ENCODE measurements at places on chromosomes 5 and 9.

- DNase-seq, result no peak
Measured at GRCh38 chr9:111040494-111040893, 2.2 kb upstream of the LPAR1 start.

- DNase-seq, result no peak
Measured at GRCh38 chr5:6458833-6459232, 10.2 kb downstream of the UBE2QL1 start.

- no peak for DNase-seq
Measured at GRCh38 chr5:126341906-126342630, 81.1 kb upstream of the GRAMD2B start.

DNA sequence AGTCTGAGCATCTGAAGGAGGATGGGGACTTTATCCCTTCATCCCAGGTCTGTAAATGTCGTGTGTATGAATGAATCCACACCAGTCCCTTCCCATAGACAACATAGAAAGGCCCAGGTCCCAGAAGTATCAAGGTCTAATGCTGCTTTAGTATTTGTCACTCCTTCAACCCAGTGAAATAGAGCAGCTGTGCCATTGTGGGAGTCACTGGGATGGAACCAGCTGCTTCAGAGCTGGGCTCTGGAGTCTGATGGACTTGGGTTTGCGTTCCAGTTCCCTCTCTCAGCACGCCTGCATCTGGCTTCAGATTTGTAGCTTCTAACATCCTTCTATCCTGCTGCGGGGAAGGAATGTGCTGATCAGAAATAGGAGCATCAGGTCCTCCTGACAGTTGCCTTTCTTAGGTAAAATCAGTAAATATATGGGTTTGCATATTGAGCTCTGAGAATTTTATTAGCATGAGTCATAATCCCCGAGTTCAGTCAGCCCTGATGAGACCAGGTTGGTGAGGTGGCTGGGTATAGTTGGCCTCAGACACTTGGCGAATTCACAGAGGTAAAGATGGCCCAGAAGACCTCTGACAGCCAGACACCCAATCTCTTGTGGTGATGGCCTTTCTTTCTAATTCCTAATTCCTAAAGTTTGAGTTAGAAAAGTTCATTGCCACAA, 10.1 kb downstream of the ACO1 start:
- DNase-seq, result no peak

DNA sequence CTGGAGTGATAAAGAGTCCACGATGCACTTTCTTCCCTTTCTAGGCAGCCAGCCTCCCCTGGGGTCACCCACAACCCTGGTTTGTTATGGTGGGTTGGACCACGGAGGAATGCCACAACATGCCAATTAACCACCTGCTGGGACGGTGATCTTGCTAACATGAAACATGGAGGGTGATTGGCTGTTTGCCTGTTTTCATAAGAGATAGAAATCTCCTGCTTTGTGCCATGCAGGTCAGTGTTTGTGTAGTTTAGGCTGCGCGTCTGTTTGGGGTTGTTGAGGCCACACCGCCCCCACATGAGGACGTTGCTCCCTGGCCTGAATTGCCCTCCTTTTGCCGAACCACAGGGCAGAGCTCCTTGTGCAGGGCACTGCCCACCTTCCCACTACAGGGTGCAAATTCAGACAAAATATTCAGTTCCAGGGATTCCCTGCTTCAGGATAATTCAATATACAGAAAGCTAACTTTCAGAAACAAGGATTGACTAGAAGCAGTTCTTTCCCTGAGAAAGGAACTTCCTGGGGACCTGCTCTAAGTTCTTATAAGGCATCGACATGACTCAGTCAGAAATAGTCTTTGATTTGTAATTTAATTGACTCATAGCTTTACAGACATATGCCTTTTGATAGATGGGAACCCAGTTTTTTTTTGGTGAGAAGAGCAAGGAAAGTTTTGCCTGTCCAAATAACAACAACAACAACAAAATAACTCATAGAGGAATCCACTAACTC, 427.6 kb downstream of the GADD45G start:
- DNase-seq, result no peak

GRCh38 chr5:62007457-62007856, 298.5 kb upstream of the KIF2A start:
- DNase-seq, result no peak

GRCh38 chr9:97528529-97529230, 27.2 kb downstream of the TMOD1 start:
- no peak for DNase-seq

DNA sequence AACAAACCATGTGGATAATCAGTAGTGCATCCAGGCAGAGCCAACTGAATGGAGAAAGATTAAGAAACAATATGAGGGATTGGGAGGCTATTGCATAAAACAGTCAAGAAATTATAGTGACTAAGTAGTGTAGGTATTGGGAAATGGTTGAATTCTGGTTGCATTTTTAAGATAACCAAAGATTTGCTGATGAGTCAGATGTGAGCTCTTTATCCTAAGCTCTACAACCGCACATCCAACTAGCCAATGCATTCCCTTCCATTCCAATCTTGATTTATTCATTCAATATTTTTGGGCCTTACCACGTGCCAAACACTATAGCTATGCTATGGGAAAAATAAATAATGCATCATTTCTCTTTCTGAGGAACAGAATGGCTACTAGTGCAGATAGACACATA, 524.5 kb upstream of the RGMB start:
- peak; percentile 71 for DNase-seq

- no peak for DNase-seq
Measured at GRCh38 chr5:151344088-151344487, 3.3 kb downstream of the SLC36A2 start.

DNA sequence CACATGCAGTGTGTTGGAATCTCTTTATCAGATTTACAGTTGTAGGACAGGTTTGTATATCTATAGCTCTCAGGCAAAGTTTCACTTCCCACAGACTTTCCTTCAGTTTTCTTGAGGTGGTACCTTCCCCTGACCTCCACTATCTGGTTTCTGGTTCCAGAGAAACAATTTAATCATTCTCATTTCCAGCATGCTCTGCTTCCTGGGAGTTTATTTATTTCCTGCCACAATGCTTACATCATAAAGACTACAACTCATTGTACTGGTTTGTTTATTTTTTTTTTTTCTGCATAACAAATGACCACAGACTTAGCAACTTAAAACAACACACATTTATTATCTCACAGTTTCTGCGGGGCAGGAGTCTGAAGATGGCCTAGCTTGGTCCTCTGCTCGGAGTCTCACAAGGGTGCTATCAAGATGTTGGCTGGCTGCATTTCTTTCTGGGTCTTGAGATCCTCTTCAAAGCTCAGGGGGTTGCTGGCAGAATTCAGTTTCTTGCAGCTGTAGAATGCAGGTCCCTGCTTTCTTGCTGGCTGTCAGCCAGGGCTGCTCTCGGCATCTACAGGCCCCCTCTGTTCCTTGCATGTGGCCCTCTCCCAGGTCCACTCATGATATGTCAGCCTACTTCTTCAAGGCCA, 247.7 kb downstream of the ENC1 start:
- no peak for DNase-seq

DNA sequence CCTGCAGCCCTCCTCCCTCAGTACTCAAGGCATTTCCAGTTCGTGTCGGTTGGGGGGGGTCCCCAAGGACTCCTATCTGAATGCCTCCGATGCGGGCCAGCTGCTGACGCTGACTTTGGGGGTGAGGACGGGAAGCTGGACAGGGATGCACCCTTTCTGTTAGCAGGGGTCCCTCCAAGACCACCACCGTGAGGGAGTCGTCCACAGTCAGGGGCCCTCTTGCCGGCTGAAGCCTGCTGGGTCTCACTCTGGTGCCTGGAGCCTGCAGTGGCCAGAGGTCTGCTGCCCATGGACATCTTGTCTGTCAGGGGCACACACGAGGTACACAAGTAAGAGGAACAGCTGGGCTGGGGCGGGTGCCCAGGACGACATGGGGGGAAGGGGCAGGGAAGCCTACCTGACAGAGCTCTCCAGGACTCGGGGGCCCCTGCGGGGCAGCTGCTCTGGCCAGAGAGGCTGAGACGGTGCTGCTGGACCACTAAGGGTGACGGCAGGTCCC, 9.1 kb upstream of the ZDHHC11 start:
- DNase-seq, result no peak

- no peak for DNase-seq
Measured at GRCh38 chr5:134526483-134527155, 1.1 kb downstream of the JADE2 start.

DNA sequence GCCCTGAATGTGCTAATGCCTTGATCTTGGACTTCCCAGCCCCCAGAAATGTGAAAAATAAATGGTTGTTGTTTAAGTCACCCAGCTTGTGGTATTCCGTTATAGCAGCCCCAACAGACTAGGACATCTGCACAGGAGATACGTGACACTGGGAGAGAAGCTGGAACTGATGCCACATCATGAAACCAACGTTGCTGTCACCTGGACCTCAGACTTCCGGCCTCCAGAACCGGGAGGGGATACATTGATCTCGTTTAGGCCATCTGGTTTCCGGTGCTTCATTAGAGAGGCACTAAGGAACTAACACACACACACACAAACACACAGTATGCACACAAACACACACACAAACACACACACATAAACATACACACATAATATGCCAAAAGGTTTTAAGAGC, 75.0 kb upstream of the ICE1 start:
- no peak for DNase-seq

DNA sequence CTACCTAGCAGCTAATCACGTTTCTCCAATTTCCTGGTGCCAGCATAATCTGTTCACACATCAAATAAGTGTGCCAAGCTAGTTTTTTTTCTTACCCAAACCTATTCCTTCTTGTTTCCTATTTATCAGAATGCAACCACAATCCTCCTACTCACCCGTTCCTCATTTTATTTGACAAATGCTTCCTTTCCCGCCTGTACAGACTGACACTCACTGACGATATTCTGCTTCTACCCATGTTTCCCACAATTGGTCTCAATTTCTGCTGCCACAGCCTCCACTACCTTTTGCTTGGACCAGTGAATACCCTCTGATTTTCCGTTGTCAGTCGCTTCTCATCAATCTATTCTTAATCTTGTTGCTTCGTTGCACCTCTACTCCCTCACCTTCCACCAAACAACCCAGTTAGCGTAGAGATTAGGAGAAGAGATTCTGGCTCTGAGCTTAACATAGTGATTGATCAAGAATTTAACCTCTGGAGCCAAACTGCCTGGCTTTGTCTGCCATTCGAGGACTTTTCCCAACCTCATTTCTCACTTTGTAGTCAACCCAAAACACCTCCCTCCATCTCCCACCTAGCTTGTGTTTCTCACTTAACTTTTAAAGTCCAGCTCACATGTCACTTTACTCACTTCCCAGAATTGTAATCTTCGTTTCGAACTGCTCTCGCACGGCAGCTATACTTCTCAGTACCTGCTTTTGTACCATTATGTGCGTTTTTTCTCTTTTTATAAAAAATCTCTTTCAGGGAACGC, 729 bp upstream of the TMEM38B start:
- DNase-seq, result no peak

DNA sequence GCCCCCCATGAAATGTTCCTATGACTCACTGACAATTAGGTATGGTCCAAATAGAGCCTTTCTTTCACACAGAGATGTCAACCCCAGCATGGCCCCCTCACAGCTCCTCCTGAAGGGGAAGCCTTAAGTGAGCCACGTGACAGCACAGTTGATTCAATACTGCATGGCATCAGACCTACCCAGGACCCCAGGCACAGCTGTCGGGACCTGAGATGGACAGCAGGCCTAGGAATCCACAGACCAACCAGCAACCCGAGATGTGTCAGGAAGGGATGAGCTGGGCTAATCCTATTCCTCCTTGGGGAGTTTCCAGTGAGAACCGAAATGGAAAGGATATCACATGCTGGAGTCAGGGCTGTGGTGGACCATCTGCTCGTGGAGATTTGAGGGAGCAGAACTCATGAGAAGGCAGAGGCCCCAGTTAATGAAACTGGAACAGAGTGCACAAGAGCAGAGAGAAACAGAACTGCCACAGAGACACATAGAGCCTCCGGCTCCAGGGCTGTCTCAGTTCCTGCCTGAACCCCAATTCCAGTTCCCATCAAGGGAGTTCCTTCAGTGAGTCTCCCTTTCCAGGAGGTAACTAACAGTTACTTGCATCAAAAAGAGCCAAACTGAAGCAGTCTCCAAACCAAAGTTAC, 42.1 kb upstream of the SMIM23 start:
- DNase-seq, result no peak

DNA sequence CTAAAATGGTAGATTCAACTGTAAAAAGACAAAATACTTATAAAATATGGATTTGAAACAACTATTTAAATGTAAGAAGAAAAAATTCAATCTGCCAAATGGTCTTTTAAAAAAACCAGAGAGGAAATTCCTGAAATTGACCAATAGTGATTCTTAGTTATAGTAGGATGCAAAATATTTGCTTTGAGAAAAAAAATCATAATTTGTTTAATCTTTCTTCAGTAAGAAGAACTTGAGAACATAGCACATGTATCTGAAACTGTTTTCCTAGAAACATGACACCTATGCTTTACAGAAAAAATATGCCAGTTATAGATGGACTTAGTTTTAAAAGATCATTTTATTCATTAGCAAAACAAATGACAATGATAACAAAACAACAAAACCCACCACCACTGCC, 186.9 kb upstream of the CD180 start:
- no peak for DNase-seq

GRCh38 chr5:71934322-71934721, 173.0 kb upstream of the MAP1B start:
- no peak for DNase-seq

GRCh38 chr5:168881427-168882149, 302.4 kb upstream of the PANK3 start:
- DNase-seq, result no peak

DNA sequence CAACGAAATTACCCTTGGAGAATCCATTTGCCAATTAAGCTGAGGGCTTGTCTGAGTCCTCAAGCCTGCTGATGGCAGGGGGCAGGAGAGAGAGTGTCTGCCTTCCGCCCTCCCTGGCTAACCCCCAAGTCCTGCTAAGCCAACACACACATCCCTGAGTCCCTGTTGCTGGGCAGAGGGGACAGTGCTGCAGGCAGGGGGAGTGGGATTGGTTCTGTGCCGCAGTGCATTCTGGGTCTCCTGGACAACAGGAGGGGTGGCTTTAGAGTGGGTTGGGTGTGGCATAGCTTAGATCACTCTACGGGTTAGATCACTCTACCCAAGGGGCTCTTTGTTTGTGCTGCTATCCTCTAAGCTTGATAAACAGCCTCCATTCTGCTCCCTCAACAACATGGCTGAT, 427.7 kb downstream of the CDK5RAP2 start:
- no peak for DNase-seq

GRCh38 chr5:54329731-54330709, 19.6 kb upstream of the ARL15 start:
- peak; percentile 77 for DNase-seq

DNA sequence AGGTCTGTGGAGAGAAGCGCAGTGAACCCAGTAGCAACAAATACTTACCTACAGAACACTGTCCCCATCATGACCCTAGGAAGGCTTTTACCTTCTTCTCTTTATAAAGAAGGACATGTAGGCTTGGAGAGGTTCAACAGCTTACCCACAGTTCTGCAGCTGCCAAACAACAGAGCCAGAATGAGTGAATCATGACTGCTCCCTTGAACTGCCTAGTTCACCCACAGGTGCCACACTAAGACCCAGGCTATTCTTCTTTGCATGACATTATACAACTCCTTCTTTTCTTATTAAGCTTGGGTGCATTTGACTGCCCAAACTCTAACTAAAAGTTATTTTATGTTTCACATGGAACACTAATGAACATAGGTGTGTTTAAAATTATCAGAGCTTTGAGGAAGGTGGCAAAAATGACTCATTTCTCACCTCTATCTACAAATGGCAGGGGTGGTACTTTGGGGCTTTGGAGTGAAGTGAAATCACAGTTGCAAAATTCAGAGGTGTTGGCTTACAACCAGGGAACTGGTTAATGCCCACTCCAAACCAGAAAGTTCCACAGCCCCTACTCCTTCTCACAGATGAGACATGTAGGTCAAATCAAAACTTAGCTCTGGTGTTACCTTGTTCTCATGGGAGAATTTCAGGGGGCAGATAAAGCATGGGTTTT, 201.6 kb downstream of the SEMA6A start:
- no peak for DNase-seq
